ENCODE measurements at places on chromosomes 6 and 20.

DNA sequence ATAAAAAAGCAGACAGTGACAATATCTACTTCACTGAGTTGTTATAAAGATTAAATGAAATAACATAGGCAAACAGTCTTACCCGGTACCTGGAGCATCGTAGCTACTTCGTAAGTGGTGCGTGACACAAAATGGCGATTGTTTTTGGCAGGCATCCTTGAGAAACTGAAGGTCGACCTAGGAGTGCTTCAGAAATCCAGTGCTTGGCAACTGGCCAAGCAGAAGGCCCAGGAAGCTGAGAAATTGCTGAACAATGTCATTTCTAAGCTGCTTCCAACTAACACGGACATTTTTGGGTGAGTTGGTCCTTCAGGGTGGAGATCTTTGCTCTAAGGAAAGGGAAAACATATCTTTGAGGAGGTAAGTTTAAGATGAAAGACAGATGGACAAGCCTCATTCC is 4.8 kb downstream of the BPIFA2 start:
- DNase-seq, result no peak

GRCh38 chr20:43937591-43937990 is 22.9 kb downstream of the TOX2 start:
- DNase-seq, result no peak

GRCh38 chr6:140462453-140463311 is 1088.2 kb upstream of the CITED2 start:
- no peak for DNase-seq

GRCh38 chr6:35585658-35586057 is 73.0 kb upstream of the TULP1 start:
- no peak for DNase-seq

- DNase-seq, result no peak
Observed at GRCh38 chr6:131250122-131250521, 114.9 kb downstream of the AKAP7 start.

- no peak for DNase-seq
Observed at GRCh38 chr6:16092990-16093389, 35.9 kb upstream of the MYLIP start.
